ENCODE measurements at places on chromosomes 5 and 9. TPM values are rescaled to one million over a fixed set of nuclear protein-coding genes. Genes with fewer than 3 reads are reported as not detected.

GRCh38 chr5:146073239-146073900 lies 32.0 kb downstream of the PLAC8L1 start:
- DNase-seq, result no peak

- DNase-seq, result no peak
Observed at GRCh38 chr9:132842124-132843044, 35.7 kb downstream of the AK8 start.

DNA sequence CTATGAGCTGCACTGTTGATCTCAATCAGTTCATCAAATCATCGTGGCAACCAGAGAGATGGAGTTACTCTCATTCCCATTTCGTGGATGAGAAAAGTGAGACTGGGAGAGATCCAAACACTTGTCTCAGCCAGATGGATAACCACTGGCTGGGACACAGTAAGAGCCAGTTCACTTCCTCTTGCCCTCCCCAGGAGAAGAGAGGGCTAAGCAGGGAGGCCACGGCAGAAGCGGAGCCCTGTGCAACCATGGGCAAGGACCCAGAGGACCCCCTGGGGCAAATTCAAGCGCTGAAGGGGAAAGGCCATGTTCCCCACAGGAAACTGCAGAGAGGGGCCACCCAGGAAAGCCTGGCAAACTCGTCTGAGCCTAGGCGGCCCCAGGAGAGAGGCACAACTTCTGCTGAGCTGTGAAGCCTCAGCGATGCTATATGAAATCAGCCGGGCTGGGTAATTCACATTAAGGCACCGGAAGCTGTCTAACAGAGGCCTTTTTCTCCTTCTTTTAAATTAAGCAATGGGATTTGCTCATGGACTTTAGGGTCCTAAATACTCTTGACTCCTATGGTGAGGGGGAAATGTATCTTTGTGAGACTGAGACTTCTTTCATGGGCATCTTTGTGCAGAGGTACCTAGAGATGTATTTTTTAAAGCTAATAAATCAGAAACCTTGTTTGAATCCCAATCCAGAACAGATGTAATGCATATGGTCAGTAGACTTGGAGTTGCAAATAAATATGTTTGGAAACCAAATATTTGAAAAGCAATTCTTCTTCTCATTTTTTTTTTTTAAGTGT lies 137.1 kb upstream of the SMIM23 start:
- DNase-seq, result no peak

PLK2 gene
- 92.3 TPM for total RNA-seq

PCDHGA9 gene
- total RNA-seq, result 2.6 TPM

DNA sequence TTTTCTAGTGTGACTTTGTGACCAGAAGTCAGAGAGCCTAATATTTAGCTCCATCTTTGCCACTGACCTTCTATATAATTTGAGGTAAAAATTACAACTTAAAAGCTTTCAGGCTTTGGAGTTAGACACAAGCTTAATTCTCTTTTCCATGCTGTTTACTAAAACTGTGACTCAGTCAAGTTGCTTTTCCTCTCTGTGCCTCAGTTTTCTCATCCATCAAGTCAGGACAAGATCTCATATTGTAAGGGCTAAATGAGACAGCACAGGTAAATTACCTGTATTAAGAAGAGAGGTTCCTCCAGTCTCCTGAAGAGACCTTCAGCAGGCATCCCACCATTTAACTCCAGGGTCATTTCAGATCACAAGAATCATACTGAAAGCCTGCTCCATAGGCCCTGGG lies 339.2 kb downstream of the ASTN2 start:
- DNase-seq, result no peak

DNA sequence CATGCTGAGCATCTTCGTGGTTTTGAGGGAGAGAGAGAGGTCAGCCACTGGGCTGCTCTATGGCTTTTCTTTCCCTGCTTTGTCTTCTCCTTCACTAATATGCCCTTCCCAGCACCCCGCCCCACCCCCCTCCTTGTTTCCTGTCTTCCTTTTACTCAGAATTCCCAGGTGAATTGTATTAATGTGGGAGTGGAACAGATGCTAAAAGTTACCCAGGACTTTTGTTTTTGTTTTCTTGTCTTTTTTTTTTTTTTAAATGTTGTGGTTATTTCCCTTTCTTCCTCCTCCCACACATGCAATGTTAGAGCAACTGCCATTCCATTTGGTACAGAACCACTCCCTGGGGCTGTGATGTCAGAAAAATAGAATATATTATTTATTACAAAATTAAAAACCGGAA lies 442.7 kb upstream of the CD180 start:
- no peak for DNase-seq

CCDC152 gene
- total RNA-seq, result 0.89 TPM

DNA sequence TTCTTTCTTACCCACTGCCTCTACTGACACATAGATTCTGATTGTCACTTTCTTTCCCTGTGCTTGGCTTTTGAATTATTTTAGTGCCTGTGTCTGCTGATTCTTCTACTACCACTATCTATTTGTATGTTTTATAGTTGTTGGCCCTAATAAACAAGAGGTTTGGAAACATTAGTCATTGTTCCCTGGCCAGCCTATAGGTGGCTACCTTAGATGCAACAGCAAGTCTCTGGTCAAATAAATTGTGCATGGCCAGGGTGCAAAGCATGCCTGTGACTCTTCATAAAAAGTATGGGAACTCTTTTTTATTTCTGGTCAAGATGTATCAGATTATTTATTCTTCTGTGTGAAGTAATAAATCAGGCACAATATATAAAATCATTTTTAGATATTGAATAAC lies 124.4 kb downstream of the PLK2 start:
- DNase-seq, result peak; percentile 4

VAV2 gene
- total RNA-seq, result 9.0 TPM

GRCh38 chr5:95626701-95627100 lies 6.8 kb downstream of the GPR150 start:
- DNase-seq, result no peak

DNA sequence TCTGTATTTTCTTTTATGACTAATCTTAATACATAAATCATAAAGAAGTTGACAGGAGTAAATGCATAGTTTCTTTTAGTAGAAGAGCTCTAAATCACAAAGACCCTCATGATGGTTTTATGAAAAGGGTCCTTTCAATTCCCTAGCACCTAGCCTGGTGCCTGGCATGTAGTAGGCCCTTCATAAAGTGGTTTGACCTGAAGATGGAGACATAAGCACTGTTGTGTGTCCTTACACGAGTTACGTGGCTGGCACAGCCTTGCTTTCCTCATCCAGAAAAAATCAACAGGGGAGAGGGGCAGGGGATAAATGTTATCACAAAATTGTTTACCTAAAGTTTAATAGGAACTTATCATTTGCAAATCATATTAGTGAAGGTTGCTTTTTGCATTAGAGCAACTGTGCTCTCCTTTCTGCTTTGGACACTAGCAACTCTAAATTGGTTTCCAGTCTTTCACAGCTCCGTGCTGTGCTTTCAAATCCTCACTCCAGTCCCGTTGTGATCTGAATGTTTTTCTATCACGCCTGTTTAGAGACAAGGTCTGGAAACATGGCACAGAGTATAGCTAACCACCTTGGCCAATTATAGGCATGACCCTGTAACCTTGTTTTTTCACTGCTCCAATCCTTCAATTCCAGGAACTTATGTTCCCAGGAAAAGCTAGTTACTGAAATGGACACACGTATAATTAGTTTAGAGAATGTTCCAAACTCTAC lies 55.7 kb downstream of the ARL15 start:
- DNase-seq, result peak; percentile 42

DNA sequence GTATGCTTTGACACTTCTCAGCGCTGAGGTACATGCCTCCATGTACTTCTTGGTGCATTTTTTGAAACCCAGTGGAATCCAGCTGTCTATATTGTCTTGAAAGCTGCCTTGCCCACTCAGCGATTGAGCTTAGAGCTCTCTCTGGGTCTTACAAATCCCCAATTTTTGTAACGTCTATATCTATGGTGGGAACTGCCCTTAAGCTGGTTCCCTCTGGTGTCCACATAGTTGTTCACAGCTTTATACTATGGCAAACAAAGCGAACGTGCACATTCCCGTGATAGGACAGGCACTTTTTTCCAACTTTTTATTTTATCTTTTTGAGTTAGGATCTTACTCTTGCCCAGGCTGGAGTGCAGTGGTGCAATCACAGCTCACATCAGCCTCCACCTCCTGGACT lies 20.9 kb downstream of the CDHR2 start:
- peak; percentile 31 for DNase-seq

GRCh38 chr5:54230936-54231685 lies 79.3 kb downstream of the ARL15 start:
- DNase-seq, result no peak

DNA sequence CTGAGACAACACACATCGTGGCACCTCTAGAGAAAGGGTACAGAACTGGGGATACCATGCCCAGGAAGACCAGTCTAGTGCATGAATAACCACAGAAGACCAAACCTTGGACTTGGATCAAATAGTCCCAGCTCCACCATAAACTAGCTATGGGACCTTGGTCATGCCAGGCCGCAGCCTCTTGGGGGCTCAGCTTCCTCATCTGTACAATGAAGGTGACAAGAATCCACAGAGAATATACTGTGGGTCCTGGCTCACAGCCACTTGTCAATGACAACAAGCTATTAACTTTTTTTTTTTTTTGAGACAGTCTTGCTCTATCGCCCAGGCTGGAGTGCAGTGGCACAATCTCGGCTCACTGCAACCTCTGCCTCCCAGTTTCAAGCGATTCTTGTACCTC lies 3.9 kb downstream of the KYAT1 start:
- no peak for DNase-seq

VCAN gene
- total RNA-seq, result 327 TPM

DNA sequence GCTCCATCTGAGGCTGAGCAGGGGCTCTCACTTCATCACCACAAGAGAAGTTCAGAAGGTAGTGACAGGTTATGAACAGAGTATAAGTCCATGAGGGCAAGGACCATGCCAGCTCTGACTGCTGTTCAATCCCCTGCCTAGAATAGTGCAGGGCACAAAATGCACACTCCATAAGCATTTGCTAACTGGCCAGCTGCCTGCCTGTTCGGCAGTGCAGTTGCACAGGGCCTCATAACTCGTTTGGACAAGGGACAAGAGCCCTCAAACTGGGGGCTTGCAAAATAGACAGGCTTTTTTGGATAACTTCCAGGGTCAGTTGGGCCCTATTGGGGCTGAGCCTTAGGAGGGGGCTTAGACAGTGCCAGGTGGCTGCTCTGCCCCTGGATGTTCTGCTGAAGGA lies 21.1 kb downstream of the SPARC start:
- peak; percentile 61 for DNase-seq

GRCh38 chr5:53029608-53030007 lies 40.5 kb downstream of the ITGA2 start:
- DNase-seq, result no peak

DNA sequence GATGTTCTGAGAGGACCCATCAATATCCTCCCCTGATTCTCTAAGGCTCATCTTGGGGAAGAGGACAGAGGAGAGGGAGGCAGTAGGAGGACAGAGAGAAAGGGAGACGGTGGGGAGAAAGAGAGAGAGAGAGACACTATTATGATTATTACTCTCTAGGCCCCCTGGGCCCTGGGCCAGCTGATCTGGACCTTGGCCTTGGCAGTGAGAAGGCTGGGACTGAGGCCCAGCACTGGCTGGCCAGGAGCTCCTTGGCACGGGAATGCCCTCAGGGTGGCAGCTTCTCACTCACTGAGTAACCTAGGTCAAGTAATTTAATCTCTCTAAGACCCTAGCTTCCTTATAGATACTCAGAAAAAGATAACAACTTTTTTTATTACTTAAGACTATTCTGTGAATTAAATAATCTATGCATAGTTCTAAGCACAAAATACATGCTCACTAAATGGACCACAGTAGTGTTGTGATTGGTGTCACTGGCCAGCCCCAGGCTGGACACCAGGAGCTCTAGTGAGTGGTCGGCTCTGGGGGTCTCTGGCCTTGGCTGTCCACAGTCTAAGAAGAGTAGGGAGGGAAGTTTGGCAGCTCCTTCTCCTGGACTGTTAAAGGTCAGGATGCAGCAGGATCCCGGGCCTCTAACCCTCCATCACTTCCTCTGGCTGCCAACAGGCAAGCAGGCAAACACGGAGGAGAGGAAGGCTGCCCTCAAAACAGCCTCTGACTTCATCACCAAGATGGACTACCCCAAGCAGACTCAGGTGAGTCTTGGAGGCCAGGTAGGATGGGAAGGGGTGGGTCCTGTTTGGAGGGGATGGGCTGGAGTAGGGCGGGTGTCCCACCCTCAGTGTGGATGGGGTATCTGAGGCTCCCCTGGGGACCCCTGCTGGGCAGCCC lies 50.0 kb downstream of the GSN start:
- peak; percentile 20 for DNase-seq

- DNase-seq, result peak; percentile 3
Observed at GRCh38 chr5:79611046-79611829, 1.0 kb upstream of the TENT2 start.

- DNase-seq, result no peak
Observed at GRCh38 chr5:107378218-107378899, 292.4 kb downstream of the EFNA5 start.

PCDHA1 gene
- not detected for total RNA-seq

DNA sequence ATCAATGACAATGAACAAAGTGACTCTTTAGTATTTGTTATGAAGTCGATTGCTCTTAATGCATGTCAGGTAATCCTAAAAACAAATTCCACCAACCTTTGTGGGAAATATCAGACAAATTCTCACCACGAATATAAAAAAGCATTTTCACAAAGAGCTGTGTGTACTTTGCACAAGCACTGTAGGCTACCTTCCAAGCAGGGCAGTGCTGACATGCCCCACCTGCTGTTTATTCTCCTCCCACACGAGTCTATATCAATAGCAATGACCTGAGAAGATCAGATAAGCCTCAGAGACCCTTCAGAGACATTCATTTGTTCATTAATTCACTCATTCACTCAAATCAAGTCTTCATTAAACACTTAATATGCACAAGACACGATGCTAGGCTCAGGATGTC lies 469.1 kb downstream of the ZSWIM6 start:
- no peak for DNase-seq

MARCOL gene
- total RNA-seq, result not detected

- DNase-seq, result no peak
Observed at GRCh38 chr9:8946461-8946860, 1146.9 kb upstream of the DMAC1 start.

BSPRY gene
- not detected for total RNA-seq

ZNF367 gene
- total RNA-seq, result 9.3 TPM

DNA sequence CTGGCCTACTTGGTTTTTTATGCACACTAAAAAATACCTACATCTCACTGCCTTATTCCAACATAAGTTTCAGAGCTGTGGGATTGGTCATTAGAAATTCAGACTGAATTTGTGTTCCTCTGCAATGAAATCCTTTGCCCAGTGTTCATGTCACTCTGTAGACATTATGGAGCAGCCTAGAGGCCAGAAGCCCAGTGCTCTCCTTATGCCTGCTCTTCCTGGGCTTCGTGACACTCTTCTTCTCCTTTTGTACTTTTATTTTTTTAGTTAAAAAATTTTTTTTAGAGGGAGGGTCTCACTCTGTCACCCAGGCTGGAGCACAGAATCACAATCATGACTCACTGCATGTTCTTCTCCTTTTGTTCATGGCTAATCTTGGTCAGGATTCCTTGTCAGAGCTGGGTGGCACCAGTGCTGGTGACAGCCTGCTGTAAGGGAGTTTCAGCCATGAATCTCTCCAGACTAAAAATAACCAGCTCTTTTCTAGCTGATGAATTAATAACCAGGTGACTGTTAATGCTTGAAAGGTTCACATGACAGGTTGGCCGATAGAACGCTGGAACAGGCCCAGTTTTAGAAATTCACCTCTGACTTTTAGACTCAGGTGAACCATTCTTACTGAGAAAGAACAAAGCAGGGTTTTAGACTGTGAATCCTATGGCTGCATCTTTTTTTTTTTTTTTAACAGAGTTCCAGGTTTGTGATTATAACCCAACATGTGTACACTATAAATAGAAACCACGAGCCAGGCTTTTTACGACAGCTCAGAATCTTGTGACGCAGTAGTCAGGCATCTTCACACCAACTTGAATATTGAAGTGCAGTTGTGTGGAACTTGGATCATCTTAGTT lies 34.1 kb upstream of the C5orf47 start:
- peak; percentile 56 for DNase-seq
